Common myeloid progenitor, CD34-positive (primary cell): ENCODE measurements at places on chromosomes 1 and 21.

DNA sequence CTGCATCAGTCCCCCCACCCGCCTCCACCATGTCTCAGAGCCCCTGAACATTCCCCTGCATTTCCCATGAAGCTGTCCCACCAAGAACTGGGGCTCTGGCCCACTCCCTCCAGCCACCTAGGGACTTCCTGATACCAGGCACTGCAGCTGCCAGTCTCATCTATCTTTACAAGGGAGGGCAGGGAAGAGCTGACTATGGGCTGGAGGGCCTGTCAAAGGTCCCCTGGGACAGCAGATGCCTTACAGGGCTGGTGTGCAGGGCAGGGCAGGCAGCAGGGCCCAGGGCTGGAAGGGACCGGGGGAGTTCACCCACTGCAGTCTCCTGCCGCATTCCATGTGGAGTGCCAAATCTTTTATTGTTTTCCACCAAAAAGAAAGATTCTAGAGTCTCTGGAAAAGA, 17.6 kb downstream of the SHISA4 start:
- DNase-seq = no peak

DNA sequence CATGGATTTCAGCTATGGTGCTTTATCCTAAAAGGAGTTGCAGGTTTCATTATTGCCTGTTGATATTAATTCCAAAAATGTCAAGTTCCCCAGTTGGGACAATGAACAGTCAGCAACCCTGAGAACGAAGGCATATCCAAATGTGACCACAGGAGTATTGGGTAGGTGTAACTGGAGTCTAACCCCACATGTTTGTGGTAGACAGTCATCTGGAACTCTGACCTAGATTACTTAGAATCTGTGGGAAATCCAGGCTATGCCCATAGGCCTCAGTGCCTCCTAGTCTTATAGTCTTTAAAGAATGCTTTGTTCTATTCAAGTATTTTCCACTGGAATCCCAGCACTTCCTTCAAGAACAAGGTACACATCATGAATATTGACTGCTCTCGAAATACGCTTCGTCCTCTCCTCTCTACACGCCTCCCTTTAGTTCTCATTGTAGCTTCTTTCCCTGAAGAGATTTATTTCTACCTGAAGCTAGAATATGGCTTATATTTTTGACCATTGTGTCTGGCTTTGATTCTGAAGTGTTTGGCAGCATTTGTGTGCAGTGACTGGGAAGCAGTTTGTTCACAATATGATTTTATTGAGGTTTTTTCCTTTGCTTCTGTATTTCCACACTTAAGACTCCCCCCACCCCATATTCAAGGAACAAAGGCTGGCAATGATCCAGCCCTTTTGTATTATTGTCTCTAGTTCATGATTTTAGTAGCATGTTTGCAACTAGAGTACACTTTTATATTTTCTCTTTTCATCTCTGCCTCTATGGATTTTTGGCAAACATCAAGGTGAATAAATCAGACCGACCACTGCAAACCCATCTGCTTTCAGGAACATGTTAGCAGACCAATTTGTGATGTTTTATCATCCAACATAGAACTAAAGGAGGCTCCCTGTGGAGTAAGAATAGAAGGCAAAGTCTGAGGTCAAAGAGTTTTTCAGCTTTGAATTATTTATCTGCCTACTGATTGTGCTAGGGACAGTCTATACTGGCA, 178.6 kb downstream of the GPR52 start:
- no peak for DNase-seq

- DNase-seq = no peak
Observed at GRCh38 chr1:37306871-37307270, 167.5 kb upstream of the ZC3H12A start.

DNA sequence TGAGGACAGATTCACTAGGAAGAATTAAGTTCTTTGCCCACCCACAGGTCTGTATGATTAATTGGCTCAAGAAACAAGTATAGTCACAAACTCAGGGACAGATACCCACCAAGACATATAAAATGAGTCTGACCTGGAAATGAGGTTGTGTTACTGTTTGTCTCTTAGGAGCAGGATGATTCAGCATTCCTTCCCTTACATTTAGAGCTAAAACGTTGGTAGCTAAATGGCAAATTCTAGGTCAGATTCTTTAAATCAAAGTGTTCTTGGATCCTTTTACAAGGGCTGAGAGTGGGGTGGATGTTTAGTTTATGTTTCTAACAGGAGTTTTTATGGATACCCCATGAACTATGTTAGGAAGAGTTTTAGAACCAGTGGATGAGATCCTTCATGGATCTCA, 4.7 kb downstream of the RIMKLA start:
- peak; percentile 70 for DNase-seq

GRCh38 chr1:85898861-85899260, 190.6 kb upstream of the ZNHIT6 start:
- DNase-seq = no peak

GRCh38 chr1:242205622-242206489, 207.0 kb upstream of the MAP1LC3C start:
- DNase-seq = no peak
